ENCODE measurements at places on chromosomes 7 and 10.

DNA sequence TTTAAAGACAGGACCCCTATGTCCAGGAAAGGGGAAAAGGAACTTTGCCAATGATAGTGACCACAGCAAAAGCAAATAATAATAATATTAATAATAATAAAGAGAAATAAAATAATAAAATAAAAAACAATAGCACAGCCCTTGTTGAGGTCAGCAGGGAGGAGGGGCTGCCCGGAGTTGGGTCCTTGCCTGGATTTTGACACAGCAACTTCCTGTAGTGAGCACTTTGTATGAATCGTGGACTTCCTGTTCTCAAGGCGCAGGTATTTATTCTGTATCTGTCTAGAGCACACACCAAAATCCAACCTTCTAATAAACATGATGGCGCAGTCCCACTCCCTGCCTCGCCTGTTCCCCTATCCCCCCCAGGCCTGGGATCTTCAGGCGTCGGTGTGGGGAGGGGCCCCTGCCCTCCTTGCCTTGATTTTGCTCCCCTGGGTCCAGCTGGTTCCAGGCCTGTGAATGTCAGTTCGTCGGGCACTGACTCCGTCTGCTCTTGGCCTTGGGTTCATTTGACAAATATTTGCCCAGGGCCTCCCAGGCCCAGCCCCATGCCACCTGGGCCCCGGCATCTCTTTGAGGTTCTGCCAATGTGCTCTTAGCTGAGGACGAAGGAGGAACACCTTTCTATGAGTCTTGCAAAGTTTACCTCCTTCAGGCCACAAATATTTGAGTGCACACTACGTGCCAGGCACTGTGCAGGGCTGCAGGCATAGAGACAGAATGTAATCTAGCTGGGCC, 13.9 kb downstream of the TRIM8 start:
- no peak for DNase-seq

GRCh38 chr7:107995184-107996071, 7.5 kb downstream of the LAMB1 start:
- peak; percentile 75 for DNase-seq

DNA sequence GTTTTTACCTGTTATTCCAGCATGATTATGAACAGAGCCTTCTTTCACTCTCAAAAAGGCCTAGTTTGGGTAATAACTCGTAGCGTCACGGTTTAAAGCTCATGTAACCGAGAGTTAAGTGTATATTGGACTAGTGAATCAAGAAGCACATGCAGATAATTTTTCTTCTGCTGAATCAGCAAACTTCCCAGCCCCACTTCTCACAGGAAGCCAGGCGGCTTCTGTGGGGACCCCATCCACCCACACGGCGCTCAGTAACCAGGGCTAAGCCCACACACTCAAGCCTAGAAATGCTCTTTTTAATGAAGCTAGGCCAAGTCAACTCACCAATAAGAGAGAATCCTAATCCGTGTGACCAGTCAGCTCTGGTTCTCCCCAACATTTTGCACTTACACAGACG, 191.2 kb upstream of the MGMT start:
- no peak for DNase-seq

DNA sequence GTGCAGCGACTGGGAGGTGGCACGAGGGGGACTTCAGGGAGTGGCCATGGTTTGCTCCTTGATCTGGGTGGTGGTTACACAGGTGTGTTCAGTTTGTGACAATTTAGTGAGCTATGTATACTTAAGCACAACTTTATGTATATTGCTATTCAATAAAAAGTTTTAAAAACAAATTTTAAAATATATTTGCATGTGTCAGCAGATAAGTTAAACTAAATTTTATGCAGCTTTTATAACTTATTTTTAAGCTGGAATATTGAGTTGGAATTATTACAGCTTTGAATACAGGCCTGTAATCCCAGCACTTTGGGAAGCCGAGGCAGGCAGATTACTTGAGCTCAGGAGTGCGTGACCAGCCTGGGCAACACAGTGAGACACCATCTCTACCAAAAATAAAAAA, 5.4 kb downstream of the BAIAP2L1 start:
- DNase-seq, result no peak

DNA sequence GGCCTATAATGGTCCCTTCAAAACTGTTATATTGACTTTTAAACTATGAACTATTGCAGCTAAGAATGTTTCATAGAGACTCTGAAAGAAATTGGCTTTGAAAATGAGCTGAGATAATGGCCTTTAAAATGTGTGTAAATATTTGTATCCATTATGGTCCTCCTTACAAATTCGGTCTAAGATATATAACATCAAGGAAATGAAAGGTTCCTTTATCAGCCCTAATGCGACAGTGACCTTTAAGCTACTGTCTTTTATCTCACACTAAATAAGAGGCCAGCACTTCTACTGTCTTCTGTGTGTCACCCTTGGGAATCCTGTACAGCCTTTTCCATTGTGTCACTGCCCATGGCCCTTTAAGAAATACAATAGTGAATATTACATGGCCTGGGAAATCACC, 19.5 kb downstream of the COL28A1 start:
- no peak for DNase-seq

DNA sequence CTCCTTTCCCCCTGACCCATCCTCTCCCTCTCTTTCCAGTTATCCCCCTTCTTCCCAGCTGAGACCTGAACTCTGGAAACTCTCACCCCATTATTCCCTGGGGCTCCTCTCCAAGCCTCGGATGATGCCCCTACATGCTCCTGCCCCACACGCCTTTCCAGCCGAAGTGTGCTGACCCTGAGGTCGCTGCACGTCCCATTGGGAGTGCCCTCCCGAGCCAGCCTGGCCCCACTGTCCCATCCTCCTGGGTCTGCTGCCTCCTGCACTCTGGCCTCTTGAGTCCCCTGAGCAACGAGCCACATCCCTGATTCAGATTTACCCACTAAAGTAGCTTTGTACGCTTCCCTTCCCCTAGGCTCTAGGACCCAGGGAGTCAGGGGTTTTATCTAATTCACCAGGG, 87.4 kb downstream of the TCERG1L start:
- DNase-seq, result no peak

Measured in HS-5 (cell line).